ENCODE measurements at places on chromosomes 3 and 15.

GRCh38 chr15:94441760-94442159 is 210.4 kb downstream of the MCTP2 start:
- no peak for DNase-seq

DNA sequence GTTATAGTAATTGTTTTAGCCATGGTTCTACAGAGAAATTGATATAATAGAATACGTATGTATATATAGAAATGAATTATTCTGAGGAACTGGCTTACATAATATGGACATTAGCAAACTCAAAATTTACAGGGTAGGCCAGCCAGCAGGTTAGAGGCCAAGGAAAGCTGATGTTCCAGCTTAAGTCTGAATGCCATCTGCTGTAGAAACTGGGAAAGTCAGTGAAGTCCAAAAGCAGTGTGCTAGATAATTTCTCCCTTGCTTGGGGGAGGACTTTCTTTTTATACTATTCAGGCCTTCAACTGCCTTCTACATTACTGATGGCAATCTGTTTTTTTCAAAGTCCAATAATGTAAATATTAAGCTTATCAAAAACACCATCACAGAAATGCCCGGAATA is 1174.7 kb downstream of the ZPLD1 start:
- no peak for DNase-seq

GRCh38 chr3:55174747-55175146 is 246.9 kb upstream of the LRTM1 start:
- no peak for DNase-seq

- no peak for DNase-seq
Measured at GRCh38 chr15:51186891-51187290, 92.2 kb upstream of the TNFAIP8L3 start.

DNA sequence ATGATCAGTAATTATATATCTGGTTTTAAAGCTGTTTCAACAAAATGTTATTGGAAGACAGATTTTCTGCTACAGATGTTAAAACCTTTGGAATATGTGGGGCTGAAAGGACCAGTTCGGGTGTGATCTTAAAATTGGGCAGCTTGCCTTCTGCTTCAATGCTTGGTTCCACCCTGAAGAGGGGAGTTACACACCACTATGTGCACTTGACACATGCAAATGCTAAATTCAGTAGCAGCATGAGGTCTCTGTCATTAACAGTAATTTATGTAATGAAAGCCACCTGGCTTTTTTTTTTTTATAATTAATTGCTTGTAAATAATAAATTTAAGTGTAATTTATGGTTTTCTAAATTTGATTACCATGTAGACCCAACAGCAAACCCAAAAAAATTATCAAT is 24.6 kb downstream of the CDIN1 start:
- no peak for DNase-seq

GRCh38 chr3:152236716-152237115 is 32.0 kb upstream of the MBNL1 start:
- DNase-seq = peak; percentile 76

- peak; percentile 53 for DNase-seq
Measured at GRCh38 chr3:42755681-42756578, 17.1 kb downstream of the CCDC13 start.

DNA sequence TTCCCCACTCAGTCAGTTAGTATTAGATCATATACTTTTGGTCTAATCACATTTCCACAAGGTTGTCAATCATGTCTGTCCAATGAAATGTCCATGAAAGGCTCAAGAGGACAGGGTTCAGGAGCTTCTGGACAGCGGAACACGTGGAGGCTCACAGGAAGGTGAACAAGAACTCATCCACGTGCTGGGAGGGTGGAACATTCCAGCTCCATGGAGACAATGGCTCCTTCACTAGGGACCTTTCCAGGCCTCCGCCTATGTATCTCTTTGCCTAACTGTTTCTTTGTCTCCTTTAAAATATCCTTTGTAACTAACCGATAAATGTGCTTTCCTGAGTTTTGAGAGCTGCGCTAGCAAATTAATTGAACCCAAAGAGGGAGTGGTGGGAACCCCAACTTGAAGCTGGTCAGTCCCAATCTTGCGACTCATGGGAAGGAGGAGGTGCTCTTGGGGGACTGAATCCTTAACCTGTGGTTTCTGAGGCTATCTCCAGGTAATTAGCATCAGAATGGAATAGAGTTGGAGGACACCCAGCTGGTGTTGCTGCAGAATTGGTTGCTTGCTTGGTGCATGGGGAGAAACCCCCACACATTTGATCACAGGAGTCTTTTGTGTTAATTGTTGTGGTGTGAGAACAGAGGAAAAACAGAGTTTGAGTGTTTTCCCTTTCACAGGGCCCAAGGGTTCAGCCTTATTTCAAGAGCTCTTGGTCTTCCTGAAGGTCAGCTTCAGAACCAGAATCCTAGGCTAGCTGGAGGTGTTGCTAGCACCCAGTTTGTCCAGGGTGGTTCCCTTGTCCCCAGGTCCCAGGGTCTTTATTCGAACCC is 3.0 kb upstream of the TKT start:
- no peak for DNase-seq

DNA sequence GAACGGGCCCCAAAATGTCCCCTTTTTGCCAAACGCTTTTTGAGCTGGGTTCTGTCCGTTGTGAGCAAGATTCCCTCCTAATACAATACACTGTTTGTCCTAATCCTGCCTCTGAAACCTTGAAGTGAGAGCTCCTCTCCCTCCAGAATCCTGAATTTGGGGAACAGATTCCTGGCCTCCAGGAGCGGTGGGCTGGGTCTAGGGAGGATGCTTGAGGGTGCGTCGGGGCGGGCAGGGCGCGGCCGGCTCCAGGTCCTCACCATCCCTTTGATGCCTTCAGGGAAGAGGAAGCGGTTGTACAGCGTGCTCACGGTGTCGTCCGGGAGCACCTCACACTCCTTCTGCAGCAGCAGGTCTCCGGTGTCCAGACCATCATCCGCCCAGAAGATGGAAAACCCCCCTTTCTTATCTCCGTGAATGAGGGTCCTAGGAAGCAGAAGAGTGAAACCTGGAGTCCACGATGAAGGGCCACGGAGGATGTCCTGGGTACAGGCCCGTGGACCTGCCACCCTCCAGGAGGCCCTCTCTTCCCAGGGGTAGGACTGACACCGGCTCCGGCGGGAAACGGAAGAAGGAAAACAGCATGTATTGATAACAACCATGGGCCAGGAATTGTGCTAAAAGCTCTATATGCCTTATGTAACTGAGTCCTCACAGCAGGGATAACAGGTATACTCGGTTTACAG is 23.2 kb downstream of the ALDH1L1 start:
- no peak for DNase-seq

GRCh38 chr3:19775765-19776164 is 158.3 kb downstream of the EFHB start:
- no peak for DNase-seq

DNA sequence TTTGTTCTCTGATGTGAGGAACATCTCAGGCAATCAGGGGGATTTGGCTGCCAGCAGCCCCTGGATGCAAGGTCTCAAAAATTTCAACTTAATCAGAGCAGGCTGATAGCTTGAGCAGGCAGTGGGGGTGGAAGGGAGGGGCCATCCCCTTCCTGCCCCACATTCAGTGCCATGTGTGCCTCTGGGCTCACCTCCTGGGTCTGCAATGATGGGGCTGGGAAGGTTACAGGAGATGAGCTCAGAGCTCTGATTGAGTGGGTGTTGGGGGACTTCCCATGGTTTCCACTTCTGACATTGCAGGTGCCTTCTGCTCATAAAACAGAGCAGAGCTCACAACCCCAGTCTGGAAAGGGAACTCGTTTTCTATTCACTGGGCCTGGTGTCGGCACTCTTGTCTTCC is 37.0 kb downstream of the PARP16 start:
- DNase-seq = no peak

DNA sequence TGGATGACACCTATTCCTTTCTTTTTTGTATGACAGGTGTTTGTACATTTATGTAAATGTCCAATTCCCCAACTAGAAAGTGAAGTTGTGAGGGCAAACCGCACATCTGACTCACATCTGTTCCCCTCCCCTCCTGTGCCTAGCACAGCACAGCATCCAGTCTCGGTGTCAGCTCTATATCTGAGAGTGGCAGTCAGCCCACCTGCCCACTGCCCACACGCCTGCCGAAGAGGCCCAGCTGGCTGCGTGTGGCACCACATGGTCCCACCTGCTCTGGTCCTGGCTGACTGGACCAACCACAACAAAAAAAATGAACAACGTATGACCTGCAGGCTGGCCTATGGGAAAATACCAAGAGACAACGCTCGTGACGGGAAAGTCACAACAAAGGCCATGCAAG is 62.8 kb downstream of the XXYLT1 start:
- DNase-seq = no peak

DNA sequence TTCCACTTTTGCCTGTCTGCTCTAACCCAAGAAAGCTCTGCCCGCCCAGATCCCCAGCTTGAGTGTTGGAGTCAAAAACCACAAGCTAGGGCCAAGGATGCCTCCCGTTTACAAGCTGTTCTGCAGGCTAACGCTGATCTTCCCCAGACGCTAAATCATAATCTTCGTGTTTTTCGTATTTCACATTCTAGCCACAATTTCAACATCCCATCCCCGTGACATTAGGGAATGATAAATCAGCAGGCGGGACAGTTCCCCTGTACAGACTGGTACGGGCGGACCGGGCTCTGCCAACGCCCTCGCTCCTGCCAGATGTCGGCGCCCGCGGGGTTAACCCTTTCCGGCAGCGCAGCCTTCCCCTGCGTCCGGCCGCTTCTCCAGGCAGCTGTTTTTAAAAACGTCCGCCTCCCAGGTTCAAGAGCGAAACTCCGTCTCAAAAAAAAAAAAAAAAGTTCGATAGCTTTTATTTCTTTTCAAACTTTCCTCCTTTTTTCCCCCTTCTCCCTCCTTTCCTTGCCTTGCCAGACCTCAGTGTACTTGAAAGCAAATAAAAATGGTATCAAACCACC is 81.0 kb upstream of the BNC1 start:
- peak; percentile 83 for DNase-seq

DNA sequence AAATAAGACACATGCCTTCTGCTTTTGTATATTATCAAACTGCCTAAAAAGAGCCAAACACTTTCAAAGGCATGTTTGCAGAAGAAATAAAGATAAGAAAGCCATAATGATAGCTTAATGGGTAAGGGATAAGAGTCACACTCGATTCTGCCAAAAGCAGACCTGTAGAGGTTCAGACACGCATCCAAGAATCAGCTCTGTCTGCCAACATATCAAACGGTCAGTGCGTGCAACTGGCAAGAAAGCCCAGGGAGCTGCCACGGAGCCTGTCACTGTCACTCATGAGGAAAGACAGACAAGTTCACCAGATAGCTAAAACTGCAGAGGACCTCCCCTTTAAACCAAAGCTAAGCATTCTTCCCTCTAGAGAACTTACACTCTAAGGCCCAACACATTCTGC is 23.2 kb downstream of the DCP1A start:
- DNase-seq = no peak

- no peak for DNase-seq
Measured at GRCh38 chr3:148066802-148067201, 630.9 kb upstream of the AGTR1 start.

GRCh38 chr3:170083343-170083742 is 45.5 kb downstream of the GPR160 start:
- no peak for DNase-seq

DNA sequence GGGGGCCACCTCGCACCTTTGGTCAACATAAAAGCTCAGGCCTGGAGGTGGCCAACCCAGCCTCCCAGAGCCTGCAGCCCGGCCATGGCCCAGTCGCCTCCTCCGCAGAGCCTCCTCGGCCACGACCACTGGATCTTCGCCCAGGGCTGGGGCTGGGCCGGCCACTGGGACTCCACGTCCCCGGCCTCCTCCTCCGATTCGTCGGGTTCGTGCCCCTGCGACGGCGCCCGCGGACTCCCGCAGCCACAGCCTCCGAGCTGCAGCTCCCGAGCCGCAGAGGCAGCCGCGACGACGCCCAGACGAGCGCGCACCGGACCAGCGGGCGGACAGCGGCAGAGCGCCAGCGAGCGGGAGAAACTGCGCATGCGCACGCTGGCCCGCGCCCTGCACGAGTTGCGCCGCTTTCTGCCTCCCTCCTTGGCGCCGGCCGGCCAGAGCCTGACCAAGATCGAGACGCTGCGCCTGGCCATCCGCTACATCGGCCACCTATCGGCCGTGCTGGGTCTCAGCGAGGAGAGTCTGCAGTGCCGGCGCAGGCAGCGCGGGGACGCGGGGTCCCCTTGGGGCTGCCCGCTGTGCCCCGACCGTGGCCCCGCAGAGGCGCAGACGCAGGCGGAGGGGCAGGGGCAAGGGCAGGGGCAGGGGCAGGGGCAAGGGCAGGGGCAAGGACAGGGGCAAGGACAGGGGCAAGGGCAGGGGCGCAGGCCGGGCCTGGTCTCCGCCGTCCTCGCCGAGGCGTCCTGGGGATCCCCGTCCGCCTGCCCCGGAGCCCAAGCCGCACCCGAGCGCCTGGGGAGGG is at the start of gene MESP2:
TSS of gene MESP2 (plus strand) at position 59 of the 799 bp plus-strand sequence. CDS start at position 85, 26 bp downstream.
- peak; percentile 74 for DNase-seq

DNA sequence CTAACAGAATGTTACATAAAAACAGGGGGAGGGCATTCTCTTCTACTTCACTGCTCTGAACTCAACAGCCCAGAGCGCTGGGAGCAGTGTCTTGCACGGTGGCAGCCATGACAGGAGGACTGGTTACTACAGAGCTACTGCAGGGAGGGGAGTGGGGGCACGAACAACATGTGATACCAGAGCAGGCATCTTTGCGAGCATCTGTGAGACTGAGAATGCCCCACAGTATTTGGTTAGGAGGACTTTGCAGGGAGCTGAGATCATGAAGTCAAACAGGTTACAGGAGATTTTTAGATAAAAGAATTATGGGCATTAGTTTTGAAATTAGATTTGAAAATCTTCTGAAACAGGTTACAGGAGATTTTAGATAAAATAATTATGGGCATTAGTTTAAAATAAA is 58.8 kb upstream of the GOLGA8B start:
- no peak for DNase-seq

DNA sequence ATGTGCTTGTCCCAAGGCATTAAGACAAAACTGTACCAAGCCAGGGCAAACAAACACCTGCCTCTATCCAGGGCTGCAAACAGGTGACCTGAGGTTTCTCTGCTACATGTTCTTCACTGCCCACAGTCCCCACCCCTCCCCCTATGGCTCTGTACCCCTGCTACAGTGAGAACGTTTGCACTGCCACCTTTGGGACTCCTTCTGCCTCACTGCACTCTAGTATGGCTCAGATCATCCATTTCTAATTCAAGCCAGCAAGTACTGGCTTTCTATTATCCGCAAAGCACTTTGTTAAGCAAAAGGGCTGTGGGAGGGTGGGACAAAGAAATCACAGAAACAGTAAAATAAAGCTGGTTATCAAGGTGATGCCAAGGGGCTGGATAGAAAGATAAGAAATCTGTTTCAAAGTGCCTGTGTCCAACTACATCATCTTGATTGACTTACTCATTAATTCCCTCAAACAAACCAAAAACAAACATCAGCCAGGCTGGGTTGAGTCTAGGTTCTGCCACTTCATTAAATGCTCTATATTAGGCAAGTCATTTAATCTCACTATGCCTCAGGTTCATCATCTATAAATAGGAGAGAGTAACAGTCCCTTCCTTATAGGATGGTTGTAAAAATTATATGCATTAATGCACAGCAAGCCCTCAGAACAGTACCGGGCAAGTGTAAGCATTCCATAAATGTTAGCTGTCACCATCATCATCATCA is 95.3 kb downstream of the PDZRN3 start:
- DNase-seq = no peak

GRCh38 chr3:48408823-48409281 is 21.0 kb downstream of the PLXNB1 start:
- DNase-seq = no peak

- peak; percentile 78 for DNase-seq
Measured at GRCh38 chr15:40274350-40275274, 8.3 kb downstream of the ANKRD63 start.

GRCh38 chr15:67880651-67881182 is 40.9 kb upstream of the RNU6-1 start:
- DNase-seq = peak; percentile 28

All from fibroblast of mammary gland (primary cell).